IPS-NIHi11 (cell line): ENCODE measurements at places on chromosomes 16 and 17.
A peak's percentile ranks its signal among the peaks of the same experiment; 100 is the strongest.

DNA sequence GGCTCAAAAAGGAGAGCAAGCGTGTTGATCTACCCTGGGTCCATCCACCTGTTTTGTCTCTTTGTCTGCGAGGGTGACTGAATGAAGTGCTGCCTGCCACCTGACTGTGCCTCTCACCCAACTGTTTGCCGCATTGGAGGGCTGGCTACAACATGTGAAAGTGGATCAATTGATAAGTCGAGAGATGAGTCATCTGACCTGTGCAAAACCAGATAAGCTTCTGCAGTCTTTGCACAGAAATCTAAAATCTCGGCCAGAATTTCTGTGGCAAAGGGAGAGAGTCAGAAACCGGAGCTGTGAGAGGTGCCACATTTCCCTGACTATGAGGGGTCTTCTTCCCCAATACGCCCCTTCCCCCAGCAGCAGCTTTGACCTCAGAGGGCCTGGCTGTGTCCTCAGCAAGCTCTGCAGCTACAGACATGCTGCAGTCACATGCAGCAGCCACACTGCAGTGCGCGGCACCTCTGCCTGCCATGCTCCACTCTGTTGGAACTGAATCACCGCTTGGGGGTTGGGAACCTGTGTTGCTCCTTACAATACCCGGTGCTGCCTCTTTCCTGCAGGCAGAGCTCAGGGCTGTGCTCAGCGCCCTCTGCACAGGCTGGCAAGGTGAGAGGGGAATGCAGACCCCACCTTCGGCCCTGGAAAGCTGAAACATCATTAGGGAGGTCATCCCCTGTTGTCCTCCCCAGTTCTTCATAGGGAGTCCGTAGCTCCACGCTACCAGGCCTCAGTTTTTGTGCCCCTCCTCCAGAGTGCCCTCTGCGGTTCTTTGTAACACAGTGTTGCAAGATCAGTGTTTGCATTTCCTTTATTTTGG lies 16.2 kb upstream of the HAS3 start:
- no peak for DNase-seq

DNA sequence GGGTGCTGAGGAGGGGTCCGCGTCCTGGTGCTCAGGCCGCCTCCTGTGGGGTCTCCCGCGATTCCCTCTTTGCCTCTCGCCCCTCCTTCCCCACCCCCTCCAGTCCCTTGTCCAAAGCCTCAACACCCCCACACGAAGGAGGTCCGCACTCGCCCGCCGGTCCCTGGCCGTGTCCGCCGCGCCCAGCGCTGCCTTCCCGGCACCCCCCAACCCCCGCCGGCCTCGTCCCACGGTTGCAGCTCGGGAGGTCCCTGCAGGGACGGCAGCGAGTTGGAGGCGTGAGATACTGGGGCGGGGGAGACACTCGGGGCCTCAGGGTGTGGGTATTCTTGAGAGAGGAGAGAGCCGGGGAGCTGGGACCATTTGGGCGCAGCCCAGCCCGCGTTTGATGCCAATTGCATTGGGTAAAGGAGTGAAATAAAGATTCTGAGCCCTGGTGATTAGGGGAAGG lies 468 bp downstream of the FLYWCH2 start:
- no peak for DNase-seq

DNA sequence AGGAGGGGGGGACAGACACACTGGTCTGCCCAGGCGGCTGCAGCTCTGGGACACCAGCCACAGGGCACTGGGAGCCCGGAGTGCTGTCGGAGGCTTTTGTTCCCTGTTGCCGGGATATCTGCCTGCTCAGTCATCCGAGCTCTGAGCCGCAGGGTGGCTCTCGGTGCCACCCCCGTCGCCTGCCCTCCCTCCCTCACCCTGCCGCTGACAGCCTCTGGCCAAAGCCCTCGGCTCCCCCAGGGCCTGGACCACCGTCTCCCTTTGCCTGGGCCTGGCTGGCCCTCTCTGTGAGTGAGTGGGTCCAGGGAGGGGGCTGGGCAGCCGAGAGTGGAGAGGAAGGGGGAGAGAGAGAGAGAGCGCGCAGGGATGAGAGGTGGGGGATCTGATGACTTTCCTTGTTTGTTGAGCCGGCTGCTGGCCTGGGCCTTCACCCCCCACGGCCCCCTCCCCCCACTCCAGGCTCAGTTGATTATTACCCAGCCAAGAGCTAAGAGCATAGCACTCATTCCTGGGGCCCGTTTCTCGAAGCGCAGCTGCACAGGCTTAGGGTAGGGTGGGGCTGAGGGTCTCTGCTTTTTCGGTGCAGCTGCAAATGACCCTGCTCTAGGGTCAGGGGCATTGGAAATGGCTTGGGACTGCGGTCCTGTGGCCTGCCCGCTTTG lies 2.7 kb downstream of the FOXJ1 start:
- DNase-seq, result peak; percentile 64

- DNase-seq, result no peak
These were observed 17.1 kb downstream of the UNC45B start for GRCh38 chr17:35164716-35165115.

DNA sequence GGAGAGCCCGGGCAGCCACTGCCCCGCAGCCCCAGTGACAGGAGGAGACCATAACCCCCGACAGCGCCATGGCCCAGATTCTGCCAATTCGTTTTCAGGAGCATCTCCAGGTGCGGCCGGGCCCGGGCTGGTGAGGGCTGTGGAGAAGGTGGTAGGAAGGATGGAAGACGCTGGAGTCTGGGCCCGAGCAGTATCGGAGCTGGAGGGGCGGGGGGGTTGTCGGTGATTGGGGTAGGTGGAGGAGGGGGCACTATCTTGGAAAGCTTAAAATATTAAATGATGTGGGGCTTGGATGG lies 317 bp downstream of the CLTC start:
- DNase-seq, result no peak

- DNase-seq, result no peak
These were observed 8.4 kb downstream of the YWHAE start for GRCh38 chr17:1391577-1391976.

DNA sequence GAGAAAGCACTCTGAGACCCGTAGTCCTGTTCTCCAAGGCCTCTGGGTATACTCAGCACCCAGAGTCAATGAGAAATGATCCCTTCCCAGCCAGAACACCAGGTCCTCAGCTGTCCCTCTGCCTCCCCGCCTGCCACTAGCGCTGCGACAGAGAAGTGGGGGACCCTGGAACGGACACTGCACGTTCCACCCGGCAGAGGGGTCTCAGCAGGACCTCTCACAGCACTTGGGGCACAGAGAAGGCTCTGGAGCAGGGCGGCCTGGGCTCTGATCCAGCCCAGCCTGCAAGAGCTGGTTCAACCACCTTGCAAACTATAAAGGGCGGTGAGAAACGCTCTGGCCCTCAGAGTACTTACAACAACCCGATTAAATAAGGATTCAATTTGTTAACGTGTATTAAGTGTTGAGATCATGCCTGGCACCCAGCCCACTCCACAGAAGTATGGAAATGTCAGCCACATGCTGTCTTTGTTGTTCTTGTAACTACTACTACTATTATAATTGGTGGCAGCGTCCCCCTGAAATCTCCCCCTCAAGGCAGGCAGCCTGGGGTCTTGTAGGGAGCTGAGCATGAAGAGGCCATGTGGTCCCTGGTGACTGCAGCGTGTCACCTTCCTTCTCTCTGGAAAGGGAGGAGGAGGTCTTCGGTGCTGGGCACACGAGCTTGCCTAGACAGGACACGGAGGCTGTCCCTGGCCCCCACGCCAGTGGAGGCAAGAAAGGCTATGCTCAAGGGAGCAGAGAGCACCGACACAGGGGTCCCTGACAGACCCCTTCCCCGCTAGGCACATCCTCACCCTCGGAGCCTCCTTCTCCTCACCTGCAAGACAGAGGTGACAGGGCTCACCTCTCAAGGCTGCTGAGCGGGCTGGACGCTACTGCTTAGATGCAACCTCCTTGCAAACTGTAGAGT lies 2.4 kb downstream of the OSGIN1 start:
- no peak for DNase-seq

DNA sequence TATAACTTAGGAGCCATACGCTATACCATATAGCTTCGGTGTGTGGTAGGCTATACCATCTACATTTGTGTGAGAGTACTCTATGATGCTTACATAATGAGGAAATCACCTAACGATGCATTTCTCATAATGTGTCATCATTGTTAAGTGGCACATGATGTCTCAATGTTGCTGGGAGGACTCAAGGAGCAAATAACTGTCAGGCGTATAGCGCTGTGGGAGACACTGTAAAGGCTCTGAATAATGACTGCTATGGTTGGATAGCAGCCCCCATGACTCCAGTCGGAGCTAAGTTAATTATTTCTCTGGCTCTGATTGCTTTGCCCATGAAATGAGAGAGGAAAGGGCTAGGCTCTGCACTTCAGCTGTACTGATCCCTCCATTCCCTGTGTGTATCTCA lies 197.2 kb downstream of the RGS9 start:
- DNase-seq, result no peak

DNA sequence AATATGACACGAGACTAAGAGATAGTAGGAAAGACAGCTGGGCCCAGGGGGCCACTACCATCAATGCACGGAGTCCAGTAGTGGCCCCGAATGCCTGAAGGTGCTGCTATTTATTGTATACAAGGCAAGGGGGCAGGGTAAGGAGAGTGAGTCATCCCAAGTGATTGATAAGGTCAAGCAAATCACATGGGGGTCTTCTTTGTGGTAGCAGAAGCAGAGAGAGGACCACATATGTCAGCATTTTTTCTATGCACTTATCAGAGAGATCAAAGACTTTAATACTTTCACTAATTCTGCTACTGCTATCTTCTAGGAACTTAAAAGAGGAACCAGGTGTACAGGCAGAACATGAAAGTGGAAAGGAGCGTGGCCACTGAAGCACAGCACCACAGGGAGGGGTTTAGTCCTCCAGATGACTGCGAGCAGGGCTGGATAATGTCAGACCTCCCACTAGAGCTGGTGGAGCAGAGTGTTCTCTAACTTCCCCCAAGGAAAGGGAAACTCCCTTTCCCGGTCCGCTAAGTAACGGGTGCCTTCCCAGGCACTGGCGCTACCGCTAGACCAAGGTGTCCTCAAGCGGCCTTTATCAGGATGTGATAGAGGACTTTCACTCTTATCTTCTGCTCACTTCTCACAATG lies 26.4 kb upstream of the ARL4D start:
- DNase-seq, result no peak

DNA sequence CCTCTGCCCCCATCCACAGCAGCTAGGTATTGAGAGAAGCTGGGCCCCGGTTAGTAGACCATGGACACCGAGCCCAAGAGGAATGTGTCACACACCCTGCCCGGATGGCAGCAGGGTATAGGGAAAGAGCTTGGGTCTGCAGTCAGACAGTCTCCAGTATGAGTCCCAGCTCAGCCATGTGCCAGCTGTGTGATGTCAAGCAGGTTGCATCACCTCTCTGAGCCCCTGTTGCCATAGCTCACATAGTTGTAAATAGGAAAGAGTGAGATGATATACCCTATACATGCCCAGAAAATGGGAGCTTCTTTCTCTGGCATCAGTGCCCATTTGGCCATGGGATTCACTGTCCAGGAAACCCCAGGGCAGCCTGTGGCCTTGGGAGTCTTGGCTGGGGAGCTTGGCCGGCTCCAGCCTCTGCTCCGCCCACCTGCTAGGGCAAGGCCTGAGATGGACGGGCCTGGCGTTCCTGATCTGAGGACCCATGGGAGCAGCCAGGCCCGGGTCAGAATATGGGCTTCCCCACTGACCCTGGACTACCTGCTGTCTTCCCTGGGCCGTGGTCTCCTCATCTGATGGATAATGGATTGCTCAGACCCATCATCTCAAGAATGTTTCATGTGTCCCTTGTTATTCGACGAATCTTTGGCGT lies 13.2 kb downstream of the CD300LG start:
- DNase-seq, result no peak

GRCh38 chr17:7612294-7612640 lies 2.4 kb downstream of the FXR2 start:
- no peak for DNase-seq

- DNase-seq, result no peak
These were observed 15.3 kb upstream of the TNFRSF13B start for GRCh38 chr17:16987066-16987829.

DNA sequence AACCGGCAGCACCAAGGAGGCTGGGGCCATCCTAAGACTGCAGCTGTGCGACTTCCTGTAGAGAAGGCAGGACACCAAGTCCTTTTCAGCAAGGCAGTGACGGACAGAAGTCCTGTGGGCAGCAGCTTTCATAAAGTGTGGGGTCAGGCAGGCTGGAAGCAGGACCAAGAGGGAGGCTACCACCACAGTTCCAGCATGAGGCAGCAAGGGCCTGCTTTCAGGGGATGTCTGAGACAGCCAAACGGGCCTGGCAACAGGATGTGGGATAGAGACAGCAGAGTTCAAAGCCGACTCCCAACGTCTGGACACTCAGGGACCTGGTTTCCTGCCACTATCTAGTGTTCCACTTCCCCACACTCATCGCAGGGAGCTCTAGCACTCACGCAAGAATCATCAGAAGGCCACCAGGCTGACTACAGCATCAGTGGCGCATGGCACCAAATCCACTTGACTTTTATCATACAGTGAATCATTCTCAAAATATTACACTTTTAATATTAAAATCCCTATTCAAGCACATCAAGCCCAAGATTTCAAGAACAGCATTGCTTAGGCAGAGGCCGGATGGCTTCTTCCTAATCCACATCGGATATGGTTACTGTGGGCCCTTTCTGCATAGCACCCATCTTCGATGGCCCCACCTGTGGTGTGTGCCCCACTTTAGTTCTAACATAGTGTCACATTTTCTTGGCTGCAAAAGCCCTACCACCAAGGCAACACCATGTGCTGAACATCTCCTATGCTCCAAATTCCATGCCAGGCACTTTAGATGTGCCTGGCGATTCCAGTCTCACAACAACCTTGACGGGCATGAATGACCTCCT lies 5.2 kb downstream of the USP7 start:
- no peak for DNase-seq

DNA sequence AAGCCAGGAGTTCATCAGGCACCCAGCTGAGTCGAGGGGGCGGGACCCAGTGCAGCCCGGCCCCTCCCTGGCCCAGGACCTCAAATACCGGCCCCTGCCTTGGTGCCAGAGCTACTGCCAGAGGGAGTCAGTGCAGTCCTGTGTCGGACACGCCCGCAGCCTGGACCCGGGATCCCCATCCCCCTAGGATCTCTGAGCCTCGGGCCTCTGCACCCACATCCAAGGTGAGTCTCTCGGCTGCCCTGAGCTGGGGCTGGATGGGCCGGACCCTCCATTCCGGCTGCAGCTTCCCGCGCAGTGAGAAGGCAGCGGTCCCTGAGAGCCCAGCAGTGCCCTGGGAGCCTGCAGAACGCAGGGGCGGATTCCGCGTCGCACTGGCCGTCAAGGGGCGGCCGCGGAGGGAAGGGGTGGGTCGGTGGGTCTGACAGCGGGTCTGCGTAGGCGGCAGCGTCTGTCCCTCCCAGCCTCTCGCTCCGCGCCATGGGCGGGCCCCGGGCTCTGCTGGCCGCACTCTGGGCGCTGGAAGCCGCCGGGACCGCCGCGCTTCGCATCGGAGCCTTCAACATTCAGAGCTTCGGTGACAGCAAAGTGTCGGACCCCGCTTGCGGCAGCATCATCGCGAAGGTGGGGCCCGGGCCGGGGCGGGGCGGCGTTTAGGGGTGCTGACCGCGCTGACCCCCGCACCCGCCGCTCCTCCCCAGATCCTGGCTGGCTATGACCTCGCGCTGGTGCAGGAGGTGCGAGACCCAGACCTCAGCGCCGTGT lies at the start of gene DNASE1L2:
TSS of gene DNASE1L2 (plus strand) at position 108 of the 765 bp plus-strand sequence. CDS start at position 481, 373 bp downstream.
- peak; percentile 79 for DNase-seq
